ENCODE measurements at places on chromosomes 5 and 9. TPM values are rescaled to one million over a fixed set of nuclear protein-coding genes. Genes with fewer than 3 reads are reported as not detected.
A peak's percentile ranks its signal among the peaks of the same experiment; 100 is the strongest.

DNA sequence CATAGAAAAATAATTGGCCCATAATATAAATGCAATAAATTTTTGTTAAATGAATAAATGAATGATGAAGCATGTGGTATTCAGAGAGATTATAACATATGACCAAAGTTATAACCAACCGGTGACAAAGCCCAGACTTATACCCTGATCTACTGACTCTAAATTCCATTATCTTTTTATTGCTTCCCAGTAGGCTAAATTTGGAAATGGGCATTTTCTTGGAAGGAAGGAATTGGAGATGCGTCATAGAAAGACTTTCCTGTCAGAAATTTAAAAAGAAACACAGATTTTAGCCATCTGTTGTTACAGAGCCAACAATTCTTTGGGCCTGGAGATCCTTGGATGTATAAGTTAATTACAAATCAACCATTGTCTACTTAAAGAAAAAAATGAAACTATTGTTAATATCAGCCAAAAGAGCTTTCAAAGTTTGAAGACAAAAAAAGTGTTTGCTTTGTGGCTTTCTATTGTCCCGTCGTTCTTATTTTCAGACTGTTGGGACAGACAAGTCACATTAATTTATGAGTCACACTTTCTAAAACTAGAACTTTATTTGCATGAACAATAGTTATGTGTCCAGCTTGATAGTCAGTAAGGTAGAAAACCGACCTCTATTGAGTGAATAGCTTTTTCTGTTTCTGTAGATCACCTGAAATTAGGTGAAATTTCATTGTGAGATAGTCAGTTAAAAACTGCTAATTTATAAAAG is 428.7 kb downstream of the GABRG2 start:
- no peaks in the 10 kb centered on the region for H3K27me3 ChIP-seq
- no peak overlapping the region for H3K4me3 ChIP-seq
- DNase-seq: no peak
- H3K36me3 ChIP-seq: no peaks in the 10 kb centered on the region

DNA sequence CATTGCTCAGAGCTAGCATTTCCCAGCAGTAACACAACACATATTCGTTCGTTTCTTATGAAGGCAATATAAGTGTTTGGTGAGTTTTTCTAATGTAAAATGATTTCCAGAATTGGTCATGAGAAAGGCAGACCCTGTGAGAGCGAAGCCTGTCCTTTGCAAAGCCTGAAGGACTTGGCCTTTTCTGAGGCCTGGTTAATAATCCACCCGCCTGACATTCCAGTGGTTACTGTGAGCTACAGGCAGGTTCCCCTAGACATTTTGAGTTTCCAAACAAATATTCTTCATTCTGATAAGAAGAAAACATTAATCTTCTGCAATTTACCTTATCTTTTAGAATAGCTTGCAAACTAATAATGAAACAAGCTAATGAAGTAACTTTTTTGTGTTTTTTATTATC is 38.0 kb downstream of the ADAMTS16 start:
- H3K4me3 ChIP-seq: no peak overlapping the region
- no peak overlapping the region for H3K27ac ChIP-seq
- no peak for DNase-seq

- H3K4me3 ChIP-seq: no peak overlapping the region
- DNase-seq: no peak
- H3K4me1 ChIP-seq: no peaks in the 10 kb centered on the region
- H3K27ac ChIP-seq: no peak overlapping the region
Measured at GRCh38 chr5:37554938-37555337, 175.8 kb downstream of the WDR70 start.

DNA sequence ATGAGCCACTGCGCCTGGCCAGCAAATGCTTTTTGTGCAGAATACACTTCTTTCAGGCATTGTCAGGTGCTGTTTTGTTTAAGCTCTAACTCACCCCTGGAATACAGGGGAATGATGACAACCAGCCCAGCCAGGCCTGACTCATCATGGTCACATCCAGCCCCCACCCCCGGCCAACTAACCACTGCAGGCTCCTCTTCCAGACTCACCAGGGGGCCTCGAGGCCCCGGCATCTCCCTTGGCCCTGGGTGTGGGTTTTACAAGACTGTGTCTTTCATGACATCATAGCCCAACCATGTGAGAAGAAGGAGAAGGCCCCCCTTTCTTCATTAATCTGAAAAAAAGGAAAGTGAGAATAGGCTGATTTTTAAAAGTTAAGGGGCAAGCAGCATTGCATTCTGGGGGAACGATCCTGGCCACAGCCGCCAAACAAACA is 35.5 kb downstream of the OLFML2A start:
- H3K36me3 ChIP-seq: no peaks in the 10 kb centered on the region
- peaks cover 23% of the 10 kb centered on the region for H3K4me1 ChIP-seq
- no peaks in the 10 kb centered on the region for H3K27me3 ChIP-seq
- peak overlapping the region; percentile 13 for H3K27ac ChIP-seq

Gene MPDZ
- 62.1 TPM for total RNA-seq

Gene GNA14
- total RNA-seq: 12.6 TPM

- H3K27me3 ChIP-seq: no peaks in the 10 kb centered on the region
- no peak overlapping the region for H3K27ac ChIP-seq
- H3K36me3 ChIP-seq: no peaks in the 10 kb centered on the region
- DNase-seq: no peak
Measured at GRCh38 chr5:65307088-65307487, 174.6 kb downstream of the ADAMTS6 start.

Gene OLFM1
- 4.0 TPM for total RNA-seq

- DNase-seq: no peak
- no peaks in the 10 kb centered on the region for H3K4me1 ChIP-seq
Measured at GRCh38 chr9:8832386-8832785, 1032.8 kb upstream of the DMAC1 start.

DNA sequence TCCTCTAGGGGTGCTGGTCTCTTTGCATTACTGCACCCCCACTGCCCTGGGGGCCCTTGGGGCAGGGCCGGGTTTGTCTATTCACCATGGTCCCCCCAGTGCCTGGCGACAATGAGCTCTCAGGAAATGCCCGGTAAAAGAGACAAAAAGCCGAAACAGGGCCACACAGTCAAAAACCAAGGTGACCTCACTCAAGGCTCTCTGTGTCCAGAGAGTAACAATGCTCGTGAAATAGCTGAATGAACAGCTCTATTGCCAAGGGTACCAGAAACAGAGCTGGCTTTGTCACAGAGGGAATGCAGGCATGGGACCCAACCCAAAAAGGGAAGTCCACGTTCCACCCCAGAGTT is 16.0 kb downstream of the SH3PXD2B start:
- no peak for DNase-seq
- H3K27me3 ChIP-seq: no peaks in the 10 kb centered on the region
- peak overlapping the region; percentile 41 for H3K27ac ChIP-seq
- H3K36me3 ChIP-seq: no peaks in the 10 kb centered on the region

DNA sequence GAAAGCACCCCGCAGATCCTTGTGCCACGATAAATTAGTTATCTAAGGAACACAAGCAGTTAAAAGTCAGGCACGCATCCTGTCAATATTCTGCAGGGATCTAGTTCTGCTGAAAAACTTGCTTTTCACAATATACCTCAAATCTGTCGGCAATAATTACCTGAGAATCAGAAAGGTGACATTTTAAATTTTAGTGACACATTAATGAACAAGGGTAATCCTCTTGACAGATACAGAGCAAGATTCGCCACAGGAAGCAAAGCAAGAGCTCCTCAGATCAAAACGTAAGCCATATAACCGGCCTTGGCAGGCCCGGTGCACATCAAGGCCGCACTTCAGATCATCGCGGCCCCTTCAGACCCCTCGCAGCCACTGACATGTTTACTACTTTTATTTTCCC is 185.7 kb downstream of the ATPSCKMT start:
- no peak overlapping the region for H3K27ac ChIP-seq
- H3K36me3 ChIP-seq: no peaks in the 10 kb centered on the region

All from transverse colon (tissue), 4 donors.